ENCODE measurements at places on chromosomes 12 and 14.

GRCh38 chr14:53295985-53296582 lies 143.0 kb upstream of the DDHD1 start:
- peak; percentile 53 for DNase-seq

DNA sequence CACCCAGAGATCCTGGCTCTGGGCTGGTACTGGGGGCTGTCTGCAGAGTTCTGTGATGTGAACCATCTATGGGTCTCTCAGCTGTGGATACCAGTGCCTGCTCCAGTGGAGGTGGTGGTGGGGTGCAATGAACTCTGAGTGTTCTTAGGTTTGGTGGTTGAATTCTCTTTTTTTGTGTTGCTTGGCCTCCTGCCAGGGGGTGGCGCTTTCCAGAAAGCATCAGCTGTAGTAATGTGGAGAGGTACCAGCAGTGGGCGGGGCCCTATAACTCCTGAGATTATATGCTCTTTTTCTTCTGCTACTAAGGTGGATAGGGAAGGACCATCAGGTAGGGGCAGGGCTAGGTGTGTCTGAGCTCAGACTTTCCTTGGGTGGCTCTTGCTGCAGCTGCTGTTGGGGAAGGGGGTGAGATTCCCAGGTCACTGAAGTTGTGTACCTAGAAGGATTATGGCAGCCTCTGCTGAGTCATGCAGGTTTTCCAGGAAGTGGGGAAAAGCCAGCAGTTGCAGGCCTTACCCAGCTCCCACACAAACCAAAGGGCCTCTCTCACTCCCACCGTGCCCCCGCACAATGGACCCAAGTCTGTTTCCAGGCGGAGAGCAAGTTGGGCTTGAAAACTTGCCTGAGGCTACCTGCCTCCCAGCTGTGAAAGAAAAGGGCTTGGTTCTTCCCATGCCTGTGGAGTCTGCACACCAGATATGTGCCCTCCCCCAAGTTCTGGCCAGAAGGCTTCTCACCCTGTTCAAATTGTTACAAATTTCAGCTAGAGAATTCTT lies 18.6 kb downstream of the CCER1 start:
- no peak for DNase-seq

DNA sequence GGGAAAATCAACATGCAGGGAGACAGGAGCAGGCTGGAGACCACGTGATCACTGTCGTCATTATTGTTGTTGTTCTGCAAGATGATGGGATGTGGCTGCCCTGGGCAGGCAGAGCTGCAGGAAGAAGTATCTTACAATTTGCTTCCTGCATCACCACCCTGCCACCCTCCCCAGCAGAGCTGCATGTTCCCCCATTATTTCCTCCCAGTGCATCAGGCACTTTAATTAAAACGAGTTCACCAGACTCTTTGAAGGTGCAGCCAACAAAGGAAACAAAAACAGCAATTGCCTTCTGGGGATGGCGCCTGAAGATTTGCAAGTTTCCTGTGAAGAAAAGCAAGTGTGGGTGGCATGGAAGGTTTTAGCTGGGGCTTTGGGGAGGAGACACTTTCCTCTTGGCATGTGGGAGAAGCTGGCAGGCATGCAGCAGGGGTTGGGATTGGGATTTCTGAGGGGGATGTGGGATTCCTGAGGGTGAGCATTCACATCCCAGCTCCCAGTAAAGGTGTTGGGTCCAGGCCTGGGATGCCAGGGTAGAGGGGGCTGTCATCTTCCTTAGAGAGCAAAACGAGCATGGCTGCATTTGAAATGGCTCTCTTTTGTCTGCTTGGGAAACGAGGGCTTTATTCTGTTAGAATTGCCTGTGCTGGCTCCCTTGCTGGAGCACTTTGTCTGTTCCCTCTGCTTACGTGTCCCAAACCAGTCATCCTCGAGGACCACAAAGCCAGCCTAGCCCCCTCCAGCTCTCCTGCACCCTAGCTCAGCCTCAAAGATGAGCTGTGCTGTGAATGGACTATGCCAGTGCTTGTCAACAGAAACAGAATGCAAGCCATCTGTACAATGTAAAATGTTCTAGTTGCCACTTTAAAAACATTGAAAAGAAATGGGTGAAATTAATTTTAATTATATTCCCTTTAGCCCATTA lies 11.5 kb upstream of the C14orf132 start:
- DNase-seq: no peak

DNA sequence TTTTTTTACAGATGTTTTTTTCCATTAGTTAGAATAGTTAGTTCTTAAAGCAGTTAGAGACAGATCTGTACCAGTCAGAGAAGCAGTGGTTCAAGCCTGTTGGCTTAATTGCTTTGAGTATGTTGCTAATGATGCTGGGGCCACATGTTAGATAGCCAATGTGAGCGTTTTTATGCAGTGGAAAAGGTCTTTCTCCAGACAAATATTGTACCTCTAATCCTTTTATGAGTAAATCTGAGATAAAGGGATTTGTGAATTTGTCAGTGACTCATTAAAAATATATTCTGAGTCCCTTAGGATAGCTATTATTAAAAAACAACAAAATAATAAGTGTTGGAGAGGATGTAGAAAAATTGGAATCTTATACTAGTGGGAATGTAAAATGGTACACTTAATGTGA lies 154.2 kb downstream of the MSRB3 start:
- DNase-seq: no peak

DNA sequence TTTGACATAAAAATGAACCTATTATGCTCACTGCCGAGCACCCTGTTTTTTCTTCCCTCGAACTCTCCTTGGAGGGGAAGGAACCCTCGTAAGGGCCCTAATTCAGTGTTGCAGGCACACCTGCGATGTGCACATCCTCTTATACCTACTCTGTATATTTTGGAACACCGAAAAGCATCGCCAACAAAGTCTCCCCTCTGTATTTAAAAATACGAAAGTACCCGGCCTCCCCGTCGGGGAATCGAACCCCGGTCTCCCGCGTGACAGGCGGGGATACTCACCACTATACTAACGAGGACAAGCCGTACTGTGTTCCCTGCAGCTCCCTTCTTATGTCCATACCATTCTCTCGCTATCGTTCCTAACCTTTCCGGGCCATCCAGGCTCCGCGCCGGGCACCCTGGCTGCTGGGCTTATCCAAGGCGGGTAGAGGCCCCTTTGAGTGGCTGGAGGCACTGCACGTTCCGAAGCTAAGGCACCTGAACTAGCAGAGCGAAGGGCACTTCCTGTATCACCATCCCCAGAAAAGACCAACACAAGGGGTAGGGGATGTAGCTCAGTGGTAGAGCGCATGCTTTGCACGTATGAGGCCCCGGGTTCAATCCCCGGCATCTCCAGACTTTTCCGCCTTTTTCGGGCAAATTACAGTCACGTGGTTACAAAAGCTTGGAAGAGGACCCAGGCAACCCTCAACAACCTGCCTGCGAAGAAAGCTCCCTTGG lies 25.1 kb upstream of the UBC start:
- DNase-seq: peak; percentile 90

GRCh38 chr14:87199381-87199780 lies 793.6 kb downstream of the GALC start:
- no peak for DNase-seq

- no peak for DNase-seq
Observed at GRCh38 chr12:51601241-51601640, 10.2 kb downstream of the SCN8A start.

DNA sequence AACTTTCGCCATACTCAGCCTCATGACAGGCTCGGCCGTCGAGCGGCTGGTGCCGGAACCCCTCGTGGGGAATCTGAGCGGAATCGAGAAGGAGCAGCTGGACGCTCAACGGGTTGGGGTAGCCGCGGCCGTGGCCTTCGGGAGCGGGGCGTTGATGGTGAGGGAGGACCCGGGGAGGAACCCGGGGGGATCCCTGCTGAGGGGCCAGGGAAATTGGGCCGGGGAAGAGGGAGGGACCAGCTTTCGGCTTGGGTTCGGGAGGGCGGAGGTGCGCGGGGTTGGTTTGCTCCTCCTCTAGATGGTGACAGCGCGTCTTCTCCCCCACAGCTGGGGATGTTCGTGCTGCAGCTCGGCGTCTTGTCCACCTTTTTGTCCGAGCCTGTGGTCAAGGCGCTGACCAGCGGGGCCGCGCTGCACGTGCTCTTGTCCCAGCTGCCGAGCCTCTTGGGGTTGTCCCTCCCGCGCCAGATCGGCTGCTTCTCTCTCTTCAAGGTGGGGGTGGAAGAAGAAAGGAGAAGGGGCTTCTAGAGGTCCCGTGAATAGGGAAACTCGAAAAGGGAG lies 9.8 kb downstream of the ARHGEF25 start:
- DNase-seq: no peak

GRCh38 chr14:60878121-60878520 lies 102.8 kb downstream of the TRMT5 start:
- DNase-seq: no peak

DNA sequence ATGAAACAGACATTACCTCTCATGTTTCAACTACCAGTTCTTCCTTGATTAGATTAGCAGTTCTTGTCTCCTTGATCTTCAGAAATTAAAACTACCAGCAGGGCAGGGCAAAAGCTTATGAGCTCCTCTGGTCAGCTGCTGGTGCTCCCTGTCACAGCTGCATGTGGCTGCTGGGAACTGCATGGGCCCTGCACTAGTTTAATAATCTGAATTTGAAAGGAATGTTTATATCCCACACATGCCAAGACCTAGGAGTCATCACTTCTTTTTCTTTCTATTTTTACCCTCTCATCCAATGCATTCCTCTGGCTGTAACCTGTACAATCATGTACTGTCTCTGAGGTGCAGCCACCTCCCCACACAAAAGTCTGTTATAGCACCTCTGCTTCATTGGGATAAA lies 73.9 kb downstream of the ARMH4 start:
- peak; percentile 74 for DNase-seq

- DNase-seq: no peak
Observed at GRCh38 chr12:119381471-119382235, 47.1 kb downstream of the CCDC60 start.

- DNase-seq: no peak
Observed at GRCh38 chr14:68511129-68512047, 281.5 kb downstream of the ZFP36L1 start.

DNA sequence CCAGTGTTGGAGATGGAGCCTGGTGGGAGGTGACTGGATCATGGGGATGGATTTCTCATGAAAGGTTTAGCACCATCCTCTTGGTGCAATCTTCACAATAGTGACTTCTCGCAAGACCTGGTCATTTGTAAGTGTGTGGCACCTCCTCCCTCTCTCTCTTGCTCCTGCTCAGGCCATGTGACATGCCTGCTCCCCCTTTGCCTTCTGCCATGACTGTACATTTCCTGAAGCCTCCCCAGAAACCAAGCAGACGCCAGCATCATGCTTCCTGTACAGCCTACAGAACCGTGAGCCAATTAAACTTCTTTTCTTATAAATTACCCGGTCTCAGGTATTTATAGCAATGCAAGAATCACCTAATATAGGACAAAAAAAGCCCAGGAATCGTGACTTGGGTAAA lies 171.0 kb upstream of the FOXN3 start:
- DNase-seq: no peak

GRCh38 chr12:111155020-111155419 lies 213.9 kb downstream of the PHETA1 start:
- no peak for DNase-seq

DNA sequence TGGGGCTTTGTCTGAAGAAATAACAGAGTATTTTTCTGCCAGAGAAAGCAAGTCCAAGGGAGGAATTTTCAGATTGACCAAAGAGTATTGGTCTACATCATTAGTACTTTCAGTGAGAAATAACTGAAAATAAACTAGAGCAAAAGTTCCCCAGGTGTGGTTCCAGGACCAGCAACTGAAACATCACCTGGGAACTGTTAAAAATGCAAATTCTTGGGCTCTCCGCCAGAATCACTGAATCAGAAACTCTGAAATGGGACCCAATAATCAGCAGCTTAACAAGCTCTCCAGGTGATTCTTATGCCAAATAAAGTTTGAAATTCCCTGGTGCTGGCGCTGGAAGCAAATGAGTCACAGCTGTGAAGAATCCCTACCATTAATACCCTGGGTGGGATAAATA lies 52.1 kb downstream of the EIF2S3B start:
- no peak for DNase-seq

GRCh38 chr14:71062581-71063303 lies 155.5 kb downstream of the PCNX1 start:
- no peak for DNase-seq

DNA sequence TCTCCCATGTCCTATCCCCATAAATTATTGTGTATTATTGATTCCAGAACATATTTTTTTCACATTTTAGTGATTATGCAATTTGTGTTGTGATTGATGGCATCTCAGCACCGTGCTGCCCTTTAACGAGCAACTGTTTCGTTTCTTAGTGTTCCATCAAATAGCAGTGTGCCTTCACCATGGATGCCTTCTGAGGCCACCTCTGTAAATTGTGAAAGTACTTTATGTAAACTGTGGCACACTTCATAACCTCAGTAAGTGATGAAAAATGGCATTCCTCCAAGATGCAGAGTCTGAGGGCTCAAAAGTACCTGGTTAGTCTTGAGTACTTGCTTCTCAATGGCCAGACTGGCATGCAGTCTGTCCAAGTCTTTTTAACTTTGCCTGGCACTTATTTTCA lies 8.2 kb downstream of the CHST11 start:
- DNase-seq: no peak

- no peak for DNase-seq
Observed at GRCh38 chr12:116242740-116243139, 34.8 kb downstream of the MED13L start.

GRCh38 chr12:212715-213526 lies 1.0 kb downstream of the SLC6A12 start:
- no peak for DNase-seq

GRCh38 chr14:25349269-25349668 lies 299.3 kb upstream of the STXBP6 start:
- peak; percentile 17 for DNase-seq

- peak; percentile 54 for DNase-seq
Observed at GRCh38 chr12:46831335-46832129, 5.7 kb upstream of the SLC38A4 start.

GRCh38 chr12:981961-982360 lies 9.1 kb upstream of the ERC1 start:
- DNase-seq: no peak

DNA sequence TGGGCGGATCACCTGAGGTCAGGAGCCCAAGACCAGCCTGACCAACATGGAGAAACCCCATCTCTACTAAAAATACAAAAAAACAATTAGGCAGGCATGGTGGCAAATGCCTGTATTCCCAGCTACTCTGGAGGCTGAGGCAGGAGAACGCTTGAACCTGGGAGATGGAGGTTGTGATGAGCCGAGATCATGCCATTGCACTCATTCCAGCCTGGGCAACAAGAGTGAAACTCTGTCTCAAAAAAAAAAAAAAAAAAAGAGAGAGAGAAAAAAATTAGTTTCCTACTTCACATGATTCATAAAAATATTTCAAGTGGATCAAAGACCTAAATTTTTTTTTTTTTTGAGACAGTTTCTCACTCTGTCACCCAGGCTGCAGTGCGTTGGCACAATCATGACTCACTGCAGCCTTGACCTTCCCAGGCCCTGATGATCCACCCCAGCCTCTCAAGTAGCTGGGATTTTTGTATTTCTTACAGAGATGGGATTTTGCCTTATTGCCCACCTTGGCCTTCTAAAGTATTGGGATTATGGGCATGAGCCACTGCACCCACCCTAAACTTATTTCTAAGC lies 24.9 kb downstream of the FCF1 start:
- peak; percentile 14 for DNase-seq

DNA sequence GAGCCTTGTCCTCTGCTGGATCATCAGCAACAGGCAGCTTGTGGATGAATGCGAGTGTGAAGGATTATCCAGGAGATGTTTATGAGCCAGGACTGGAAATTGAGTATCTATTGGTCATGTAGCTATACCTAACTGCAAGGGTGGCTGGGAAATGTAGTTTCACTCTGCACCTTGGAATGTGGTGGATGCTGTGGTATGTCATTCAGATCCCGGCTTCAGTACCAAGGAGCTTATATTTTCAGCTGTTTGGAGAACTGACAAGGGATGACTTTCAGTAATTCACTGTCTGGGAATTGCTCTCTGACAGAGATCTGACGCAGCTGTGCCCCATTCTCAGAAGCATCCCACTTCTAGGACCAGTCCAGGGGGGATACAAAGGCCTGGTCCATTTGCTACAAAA lies 792.3 kb upstream of the NOVA1 start:
- DNase-seq: no peak
